ENCODE measurements at places on chromosomes 5 and 9.
A peak's percentile ranks its signal among the peaks of the same experiment; 100 is the strongest.

DNA sequence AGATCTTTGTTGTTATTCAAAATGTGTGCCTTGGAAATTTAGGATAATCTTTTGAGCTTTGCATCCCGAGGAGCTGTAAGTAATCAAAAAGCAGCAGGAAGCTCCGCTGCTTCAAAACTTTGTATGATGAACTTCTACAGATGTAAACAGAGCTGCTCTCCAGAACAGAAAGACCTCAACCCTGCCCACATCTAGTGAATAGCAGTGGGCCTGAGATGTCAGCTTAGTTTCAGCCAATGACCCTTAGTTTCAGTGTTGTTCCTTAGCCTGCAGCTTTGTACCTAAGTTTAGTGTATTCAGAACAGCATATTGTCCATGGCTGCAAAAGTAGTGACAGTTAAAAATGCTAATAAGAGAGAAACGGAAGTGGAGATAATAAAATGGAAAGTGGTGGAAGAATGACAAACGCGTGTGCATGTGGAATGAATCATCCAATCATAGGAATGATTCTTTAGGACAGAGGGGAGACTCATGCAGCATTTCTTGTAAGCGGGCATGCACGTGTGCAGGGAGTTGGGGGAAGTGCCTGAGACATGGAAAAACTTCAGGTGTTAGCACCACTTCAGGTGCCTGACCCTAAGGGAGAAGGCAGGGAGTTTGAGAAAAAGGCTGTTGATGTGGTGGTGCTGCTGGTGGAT is 24.9 kb downstream of the SNX24 start:
- peak; percentile 64 for DNase-seq

DNA sequence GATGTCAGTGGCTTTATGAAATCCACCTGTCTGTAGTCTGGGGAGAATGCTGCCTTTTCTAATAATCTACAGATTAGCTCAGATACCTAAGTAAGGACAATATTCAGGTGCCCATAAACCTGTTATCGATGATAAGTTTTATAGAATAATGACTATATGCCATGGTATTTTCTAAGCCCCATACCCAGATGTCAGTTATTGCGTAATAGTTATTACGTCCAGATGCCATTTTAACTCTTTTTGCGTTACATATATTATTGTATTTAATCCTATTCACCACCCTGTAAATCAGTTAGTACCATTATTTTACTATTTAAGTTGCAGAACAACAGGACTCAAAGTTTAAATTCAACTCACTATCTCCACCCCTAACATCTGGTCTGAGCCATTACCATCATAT is 1343.9 kb upstream of the ACO1 start:
- no peak for DNase-seq

- no peak for DNase-seq
Measured at GRCh38 chr9:80369641-80370040, 797.9 kb downstream of the TLE4 start.

DNA sequence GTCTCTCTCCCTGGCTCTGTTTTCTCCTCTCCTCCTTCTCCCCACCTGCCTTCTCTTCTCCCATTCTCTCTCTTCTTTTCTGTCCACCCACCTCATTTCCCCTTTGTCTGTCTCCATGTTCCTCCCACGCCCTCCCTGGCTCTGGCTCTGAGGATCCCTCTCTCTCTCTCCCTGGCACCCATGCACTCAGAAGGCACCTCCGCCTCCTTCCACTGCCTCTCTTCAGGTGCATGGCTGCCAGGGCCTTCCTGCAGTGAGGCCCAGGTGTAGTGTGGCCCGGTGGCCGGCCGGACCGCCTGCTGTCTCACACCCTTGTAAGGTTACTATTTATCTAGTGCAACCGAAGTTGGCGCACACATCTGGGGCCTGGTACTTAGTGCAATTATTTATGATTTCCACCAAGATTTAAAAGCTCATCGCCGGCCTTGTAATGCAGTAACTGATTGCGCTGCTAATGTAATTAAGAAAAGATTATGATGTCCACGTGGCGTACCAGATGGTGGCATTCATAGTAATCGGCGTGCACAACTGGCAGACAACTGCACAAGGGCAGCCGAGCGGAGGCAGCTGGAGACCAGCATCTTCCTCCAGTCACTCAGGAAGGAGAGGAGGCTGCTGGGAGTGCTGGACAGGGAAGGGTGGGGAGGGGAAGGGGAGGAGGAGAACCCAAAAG is 50.4 kb upstream of the MVB12B start:
- no peak for DNase-seq

GRCh38 chr9:121192518-121192917 is 9.2 kb downstream of the RAB14 start:
- DNase-seq, result no peak

GRCh38 chr9:99623780-99624364 is 197.8 kb upstream of the NR4A3 start:
- DNase-seq, result no peak

- DNase-seq, result no peak
Measured at GRCh38 chr9:14238079-14238478, 75.9 kb downstream of the NFIB start.

GRCh38 chr5:87899208-87899661 is 369.4 kb downstream of the TMEM161B start:
- DNase-seq, result no peak

DNA sequence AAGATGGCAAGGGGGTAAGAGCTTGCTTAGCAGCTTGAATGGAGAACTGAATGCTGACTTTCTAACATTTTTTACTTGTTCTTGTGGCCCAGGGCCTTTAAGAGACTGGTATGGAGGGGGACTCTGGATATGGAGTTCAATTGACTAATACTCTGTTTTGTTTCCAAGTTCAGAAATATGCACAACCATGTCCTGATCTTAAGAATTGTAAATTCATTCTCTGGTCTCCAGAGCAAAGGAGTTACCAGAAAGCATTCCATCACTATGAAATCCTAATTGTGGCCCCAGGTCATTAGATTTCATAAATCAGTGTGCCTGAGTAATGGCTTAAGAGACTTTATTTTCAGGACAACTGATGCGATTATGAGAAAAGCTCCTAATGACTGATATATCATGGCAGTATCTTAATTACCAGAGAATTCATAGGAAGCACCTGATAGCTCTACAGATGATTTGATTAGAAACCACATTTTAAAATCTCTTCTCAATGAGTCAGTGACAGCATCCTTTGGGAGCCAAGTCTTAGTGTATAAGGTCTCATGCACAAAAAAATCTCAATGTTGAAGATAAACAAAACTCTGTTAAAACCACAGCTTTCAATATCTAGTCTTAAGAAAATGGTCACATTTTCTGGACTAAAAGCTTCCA is 613.6 kb upstream of the KLF4 start:
- DNase-seq, result peak; percentile 48

GRCh38 chr9:114677418-114677817 is 4.6 kb downstream of the TEX48 start:
- DNase-seq, result peak; percentile 99

DNA sequence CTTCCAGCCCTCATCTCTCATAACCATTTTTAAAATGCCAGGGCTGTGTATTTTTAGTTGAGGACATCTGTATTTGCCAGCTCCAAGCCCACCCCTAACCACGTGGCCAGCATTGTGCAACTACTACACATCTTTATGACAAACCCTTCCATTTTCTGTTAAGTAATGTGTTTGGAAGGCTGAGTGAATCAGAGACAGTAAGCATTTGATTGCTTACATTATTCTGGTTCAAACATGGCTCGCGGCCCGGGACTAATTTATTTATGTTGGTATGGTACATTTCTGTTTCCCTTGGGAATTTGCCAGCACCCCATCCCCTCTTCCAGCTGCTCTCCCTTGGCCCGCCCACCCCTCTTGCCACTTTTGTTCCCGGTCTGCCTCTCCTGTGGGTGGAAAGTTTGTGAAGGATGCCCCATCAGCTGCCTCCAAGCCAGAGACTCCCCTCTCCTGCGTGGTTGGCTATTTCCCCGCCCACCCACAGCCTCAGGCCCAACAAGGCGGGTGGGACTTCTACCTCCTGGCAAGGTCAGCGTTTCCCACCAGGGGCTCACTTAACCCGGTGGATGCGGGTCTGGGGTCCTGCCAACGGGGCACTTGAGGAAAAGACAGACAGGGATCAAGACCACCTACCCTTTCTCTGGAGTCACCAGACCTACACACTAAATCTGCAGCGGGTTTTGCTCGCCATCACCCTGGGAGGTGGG is 162.2 kb downstream of the HSD17B3 start:
- peak; percentile 85 for DNase-seq

- no peak for DNase-seq
Measured at GRCh38 chr9:86792136-86792535, 155.2 kb downstream of the GAS1 start.

DNA sequence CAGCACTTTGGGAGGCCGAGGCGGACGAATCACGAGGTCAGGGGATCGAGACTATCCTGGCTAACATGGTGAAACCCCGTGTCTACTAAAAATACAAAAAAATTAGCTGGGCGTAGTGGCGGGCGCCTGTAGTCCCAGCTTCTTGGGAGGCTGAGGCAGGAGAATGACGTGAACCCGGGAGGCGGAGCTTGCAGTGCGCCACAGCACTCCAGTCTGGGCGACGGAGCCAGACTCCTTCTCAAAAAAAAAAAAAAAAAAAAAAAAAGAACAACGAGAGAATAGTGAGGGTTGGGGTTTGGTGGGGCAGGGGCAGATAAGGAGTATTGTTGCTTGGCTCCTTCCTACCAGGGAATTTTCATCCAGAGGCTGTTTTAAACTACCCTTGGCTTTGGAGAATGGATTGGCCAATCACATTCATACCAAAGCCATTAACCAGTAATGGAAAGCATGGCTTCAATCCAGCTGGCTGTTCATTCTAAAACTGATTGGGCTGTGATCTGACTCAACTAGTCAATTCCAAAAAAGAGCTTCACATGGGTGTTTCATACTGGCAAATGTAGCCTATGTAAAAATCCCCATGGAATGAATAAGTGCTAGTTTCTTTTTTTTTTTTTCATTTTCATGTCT is 64.4 kb downstream of the PLCXD3 start:
- peak; percentile 34 for DNase-seq

DNA sequence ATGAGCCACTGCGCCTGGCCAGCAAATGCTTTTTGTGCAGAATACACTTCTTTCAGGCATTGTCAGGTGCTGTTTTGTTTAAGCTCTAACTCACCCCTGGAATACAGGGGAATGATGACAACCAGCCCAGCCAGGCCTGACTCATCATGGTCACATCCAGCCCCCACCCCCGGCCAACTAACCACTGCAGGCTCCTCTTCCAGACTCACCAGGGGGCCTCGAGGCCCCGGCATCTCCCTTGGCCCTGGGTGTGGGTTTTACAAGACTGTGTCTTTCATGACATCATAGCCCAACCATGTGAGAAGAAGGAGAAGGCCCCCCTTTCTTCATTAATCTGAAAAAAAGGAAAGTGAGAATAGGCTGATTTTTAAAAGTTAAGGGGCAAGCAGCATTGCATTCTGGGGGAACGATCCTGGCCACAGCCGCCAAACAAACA is 35.5 kb downstream of the OLFML2A start:
- peak; percentile 89 for DNase-seq

DNA sequence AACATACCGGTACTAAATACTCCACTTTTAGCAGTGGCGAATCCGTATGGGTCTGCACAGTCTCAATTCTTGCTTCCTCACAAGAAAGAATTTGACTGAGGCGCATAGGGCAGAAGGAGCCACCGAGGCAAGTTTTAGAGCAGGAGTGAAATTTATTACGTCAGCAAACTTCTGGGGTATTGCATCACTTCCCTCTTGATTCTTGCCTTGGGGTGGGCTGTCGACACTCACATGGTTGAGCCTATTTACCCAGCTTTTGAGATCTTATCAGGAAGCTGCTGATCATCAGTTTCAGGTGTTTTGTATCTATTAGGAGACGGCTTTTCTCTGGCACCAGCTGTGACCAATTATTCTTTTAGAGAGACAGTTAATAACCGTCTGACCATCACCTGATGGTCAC is 111.5 kb upstream of the CCNH start:
- no peak for DNase-seq

DNA sequence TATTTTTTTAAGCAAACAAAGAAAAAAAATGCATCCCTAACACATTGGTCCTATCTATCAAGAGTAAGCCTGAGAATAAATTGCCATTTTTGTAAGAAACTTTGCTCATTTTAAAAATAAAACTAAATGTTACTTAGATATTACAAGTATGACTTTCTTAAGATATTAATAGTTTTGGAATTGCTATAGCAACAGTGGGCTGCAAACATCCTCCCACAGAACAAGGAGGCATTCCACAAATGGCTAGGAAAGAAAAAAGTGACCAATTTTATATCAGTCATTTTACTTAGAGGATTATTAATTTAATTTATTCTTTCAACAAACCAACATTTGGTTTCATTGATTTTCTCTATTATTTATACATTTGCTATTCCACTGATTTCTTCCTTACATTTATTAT is 63.7 kb downstream of the LURAP1L start:
- DNase-seq, result peak; percentile 75

DNA sequence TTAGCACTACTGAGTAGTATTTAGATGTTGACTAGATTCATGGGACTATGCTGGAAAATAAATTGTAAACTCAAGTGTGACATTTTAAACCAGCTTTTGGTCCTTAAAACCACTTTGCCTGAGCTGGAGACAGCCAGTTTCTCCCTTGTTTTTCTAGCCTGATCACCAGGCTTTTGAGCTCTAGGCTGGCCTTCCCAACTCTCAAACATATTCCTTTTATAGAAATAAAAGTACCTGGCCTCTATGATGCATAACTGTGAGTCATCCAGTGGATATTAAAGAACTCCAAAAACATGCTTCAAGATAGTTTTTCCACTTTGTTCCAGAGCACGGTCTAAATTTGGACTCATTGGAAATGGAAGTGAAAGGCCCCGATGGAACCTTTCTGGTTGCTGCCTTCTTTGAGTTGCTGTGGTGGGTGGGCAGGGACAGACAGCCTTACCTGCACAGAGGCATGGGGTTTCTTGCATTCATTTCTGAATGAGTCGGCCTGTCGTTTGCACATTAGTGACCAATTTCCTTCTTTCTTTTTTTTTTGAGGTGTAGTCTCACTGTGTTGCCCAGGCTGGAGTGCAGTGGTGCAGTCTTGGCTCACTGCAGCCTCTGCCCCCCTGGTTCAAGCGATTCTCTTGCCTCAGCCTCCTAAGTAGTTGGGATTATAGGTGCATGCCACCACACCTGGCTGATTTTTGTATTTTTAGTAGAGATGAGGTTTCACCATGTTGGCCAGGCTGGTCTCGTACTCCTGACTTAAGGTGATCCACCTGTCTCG is 43.1 kb downstream of the TRIO start:
- DNase-seq, result peak; percentile 45

- no peak for DNase-seq
Measured at GRCh38 chr9:96107436-96107835, 194.5 kb downstream of the HSD17B3 start.

GRCh38 chr9:15203581-15203980 is 103.4 kb downstream of the TTC39B start:
- no peak for DNase-seq

- no peak for DNase-seq
Measured at GRCh38 chr5:89168766-89169165, 285.8 kb upstream of the MEF2C start.

- DNase-seq, result no peak
Measured at GRCh38 chr5:87252283-87252605, 15.4 kb upstream of the RASA1 start.

DNA sequence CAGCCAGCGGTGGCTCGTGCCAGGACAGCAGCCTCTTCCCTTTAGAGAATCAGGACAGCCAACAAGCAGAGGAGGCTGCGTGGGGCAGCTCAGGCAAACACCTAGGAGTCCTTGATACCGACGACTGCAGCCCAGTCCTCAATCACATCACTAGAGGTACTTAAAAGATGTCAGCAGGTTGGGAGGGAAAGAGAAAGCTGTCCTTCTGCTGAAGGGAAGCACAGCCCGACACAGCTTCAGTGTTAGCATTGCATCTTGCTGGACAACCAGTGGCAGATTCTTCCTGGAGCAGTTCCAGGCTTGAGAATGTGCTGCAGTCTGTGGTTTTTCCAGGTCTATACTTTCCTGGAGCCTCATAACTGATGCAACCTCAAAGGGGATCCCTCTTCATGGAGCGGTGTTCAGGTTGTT is 230.5 kb downstream of the SYK start:
- DNase-seq, result no peak

GRCh38 chr9:98831696-98832095 is 24.2 kb downstream of the GALNT12 start:
- no peak for DNase-seq

Measured in AG10803 (cell line).